ENCODE measurements at places on chromosomes 13 and 19.

DNA sequence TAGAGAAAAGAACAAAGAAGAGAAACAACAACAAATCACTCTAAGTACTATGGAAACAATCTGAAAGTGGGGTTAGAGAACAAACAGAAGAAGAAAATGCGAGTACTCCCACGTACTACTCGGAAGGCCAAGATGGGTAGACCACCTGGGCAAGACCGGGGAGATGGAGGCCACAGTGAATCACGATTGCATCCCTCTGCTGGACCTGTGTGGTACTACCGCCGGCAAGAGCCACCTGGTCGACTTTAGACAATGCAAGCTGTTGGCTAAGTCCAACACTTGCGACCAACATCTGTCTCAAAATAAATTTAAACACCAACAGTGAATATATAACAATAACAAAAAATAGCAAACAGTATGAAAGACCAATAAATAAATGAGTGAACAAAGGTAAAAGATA is 45.5 kb upstream of the ZNF91 start:
- DNase-seq = no peak

DNA sequence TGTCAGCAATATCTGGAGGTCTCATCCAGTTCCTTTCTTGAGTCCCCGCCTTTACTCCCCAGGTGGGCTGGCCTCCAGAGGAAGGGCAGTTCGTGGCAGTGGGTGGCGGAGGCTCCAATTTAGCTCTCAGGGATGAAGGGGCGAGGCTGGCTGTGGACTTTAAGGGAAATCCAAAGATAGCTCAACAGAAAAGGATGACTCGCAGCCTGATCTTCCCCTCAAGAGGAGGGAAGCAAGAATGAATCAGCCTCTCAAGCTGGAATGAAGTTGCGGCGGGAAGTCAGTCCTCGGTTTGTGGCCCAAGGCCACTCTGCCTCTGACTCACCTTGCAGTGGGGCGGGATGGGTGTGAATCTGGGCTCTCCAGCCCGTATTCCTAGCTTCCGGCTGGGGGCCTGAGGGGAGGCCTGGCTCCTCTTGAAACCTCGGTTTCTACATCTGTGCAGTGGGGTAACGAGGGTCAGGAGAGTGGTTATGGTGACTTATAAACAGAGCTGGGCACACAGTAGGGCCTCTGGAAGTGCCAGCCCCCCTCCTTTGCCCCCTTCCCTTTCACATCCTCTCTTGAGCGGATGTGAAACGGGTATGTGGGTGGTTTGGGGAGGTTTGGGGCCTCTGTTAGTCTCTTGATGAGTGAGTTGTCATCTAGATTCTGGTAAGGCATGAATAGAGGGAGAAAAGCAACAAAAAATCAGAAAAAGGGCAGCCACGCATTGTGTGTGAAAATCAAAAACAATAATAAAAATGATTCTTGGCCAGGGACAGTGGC is 10.5 kb upstream of the SMG9 start:
- no peak for DNase-seq

- DNase-seq = no peak
These were observed 113.9 kb downstream of the SLC7A1 start for GRCh38 chr13:29481603-29482002.

GRCh38 chr13:26897706-26898550 is 137.3 kb upstream of the GPR12 start:
- no peak for DNase-seq

DNA sequence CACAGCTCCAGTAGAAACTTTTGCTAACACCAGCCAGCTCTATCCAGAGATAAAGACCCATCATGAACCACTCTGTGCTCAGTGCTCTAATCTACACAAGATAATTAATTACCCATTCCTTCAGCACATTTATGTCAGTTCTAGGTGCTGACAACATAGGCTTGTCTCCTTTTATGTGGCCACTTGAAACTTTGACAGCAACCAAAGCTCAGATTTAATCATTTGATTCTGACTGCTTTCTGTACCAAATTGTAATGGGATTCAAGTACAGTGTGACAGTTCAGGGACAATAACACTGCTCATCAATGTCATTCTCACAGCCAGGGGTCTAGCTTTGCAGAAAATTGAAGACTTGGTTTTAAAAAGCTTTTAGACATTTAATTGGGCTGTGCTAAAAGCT is 266.6 kb downstream of the KCTD12 start:
- no peak for DNase-seq

- no peak for DNase-seq
These were observed 52.2 kb downstream of the AP1M1 start for GRCh38 chr19:16249826-16250404.

- no peak for DNase-seq
These were observed 20.8 kb upstream of the IPO5 start for GRCh38 chr13:97932647-97933046.

DNA sequence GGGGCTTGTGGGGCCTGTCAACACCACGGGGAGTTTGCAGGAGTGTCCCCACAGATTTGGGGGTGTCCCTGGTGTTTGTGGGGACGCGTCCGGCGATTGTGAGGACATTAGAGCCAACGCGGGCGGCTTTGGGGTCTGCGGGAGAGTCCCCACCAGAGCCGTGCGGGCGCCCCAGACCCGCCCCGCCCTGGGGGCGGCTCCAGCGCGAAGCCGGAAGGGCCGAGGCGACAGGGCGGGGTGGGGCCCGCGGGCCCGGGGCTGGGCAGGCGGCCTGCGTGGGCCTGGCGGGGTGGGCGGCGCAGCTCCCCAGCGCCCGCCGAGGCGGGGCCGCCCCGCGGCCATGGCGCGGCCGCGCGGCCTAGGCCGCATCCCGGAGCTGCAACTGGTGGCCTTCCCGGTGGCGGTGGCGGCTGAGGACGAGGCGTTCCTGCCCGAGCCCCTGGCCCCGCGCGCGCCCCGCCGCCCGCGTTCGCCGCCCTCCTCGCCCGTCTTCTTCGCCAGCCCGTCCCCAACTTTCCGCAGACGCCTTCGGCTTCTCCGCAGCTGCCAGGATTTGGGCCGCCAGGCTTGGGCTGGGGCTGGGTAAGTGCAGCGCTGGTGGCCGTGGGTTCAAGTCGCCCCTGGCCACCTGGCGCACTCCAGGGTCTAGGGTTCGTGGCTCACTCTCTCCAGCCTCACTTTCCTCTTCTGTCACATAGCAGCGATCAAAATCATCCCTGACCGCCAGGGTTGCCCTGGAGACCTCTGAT is 10.3 kb downstream of the PDE4A start:
- DNase-seq = no peak

GRCh38 chr19:48617146-48617937 is 1.6 kb downstream of the RPL18 start:
- no peak for DNase-seq

- DNase-seq = no peak
These were observed 527 bp downstream of the KLK6 start for GRCh38 chr19:50968716-50969412.

- DNase-seq = no peak
These were observed 63.4 kb downstream of the RAP2A start for GRCh38 chr13:97497400-97497799.

DNA sequence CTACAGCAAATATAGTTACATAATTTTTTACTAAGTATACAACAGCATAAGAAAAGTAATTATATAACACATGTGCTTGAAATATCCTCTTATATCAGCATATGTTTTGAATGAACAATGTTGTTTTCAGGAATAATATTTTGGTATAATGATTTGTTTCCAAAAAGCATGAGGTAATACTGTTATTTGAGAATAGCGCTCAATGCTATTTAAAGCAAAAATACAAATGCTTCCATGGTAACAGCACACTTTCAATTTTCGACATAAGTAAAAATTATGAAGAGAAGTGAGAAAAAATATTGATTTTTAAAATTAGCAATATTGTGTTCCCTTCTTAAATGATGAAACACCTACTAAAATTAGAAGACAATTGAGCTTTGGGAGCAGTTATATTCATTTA is 715.9 kb upstream of the ATXN8OS start:
- no peak for DNase-seq

- no peak for DNase-seq
These were observed 853.3 kb downstream of the GPC5 start for GRCh38 chr13:92251671-92252210.

DNA sequence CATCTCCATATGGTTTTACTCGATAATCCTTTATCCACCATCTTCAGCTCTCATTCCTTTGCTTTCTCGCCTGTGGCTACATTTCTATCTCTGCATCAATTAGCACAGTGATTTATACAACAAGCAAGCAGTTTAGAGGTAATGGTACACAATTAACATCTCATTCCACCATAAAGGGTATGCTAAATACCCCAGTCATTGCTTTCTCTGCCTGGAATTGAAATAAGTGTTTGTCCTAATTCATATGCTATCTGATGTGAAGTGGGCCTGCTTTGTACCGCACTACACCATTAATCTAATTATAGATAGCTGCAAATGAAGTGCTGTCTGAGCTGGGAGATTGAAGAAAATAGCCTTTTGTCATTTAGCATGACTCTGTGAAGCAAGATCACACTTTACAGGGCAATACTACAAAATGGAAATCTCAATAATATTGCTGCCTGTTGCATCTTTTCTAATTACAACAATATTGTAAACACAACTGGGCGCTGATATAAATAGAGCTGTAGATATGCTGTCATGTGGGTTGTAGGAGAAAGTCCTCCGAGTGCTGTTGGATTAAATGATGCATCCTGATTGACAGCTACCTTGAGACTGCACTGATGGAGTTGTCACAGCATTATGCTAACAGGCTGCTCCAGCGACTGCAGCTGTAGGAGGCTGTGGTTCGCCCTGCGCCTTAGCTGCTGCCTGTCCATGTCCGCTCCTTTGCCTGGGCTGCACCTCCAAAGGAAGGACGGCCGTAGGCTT is 78.2 kb downstream of the GGACT start:
- DNase-seq = peak; percentile 32

DNA sequence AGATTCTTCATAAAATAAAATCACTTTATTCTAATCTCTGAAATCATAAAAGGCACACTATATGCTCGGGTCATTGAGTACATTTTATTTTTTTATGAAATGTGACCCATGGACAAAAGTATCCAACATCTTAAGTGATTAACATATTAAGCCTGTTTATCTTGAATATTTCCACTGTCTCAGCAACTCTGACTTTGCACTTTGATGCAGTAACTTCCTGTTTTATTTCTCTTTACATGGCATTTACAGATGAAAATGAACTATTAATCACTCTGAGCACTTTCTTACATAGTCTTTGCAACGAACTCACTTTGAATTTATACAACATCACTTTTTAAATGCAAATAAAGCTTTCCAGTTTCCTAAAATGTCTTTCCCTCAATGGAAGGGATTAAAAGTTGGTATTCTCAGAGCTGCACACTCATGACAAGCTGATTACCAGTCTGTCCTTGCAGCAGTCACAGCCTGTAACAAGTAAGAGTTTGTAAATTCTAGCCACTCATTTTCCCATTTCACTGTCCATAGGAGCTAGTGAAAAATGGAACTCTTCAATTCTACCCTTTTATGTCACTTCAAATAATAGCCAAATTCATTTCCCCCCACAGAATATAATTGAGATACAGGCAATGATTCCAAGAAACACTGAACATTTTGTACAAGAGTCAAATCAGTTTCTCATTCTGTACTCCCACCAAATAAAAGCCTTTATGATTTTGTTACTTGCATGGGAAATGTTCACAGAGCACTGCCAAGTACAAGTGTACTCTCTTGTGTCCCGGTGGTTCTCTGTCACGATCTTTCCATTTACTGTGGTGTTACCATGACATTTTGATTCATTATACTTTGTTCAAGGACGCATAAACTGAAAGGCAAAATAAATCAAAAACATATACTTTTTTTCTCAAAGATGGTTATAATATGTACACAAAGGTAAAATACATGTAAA is 1968.9 kb downstream of the PCDH9 start:
- peak; percentile 22 for DNase-seq

DNA sequence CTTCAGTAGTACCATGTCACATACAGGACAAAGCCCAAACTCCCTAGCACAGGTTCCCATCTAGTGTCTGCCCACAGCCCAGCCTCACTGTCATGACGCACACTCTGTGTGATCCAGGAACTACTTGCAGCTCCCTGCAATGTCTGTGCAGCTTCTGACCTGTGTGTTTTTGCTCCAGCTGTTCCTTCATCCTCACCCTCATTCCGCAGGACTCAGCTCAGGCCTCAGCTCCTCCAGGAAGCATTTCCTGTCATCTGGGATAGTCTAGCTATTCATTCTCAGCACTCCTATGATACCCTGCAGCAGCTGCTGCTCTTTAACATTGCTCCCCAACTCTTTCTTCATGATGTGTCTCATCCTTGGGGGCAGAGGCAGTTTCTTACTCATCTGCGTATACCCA is 56.1 kb downstream of the ENOX1 start:
- no peak for DNase-seq

DNA sequence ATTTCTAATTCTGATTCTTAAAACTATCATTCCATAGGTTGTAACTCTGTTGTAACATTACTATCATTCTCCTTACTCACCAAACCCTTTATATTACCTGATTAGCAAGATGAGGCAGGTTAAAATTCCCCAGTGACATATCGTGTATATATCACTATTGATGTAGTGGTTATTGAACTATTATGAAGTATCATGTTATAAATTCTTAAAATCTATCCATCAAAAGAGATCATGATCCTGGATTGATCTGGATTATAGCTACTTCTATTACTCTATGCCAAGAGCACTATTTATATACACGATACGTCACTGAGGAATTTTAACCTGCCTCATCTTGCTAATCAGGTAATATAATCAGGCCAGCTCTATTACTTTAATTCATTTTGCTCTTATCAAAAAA is 533.9 kb downstream of the SLITRK6 start:
- no peak for DNase-seq

- no peak for DNase-seq
These were observed 10.8 kb downstream of the TMEM38A start for GRCh38 chr19:16671652-16672274.

DNA sequence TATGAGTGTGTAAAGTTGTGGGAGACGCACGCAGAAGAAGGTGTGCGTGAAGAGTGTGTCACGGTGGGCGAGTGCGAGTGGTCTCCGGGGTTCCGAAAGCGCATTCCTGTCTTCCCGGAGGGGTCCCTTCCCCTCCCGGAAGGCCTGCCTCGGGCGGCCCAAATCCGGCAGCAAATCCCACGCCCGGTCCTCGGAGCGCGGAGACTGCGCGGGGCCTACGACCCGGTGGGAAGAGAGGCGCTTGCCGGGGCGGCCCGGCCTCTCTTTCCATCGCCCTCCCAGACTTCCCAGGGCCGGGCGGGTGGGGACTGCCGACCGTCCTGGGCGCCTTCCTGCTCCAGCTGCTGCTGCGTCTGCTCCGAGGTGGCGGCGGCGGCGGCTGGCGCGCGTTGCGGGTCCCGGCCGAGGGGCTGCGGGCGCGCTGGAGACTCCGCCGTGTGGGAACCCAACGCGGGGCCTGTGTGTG is 2.1 kb downstream of the ZIC5 start:
- DNase-seq = no peak

DNA sequence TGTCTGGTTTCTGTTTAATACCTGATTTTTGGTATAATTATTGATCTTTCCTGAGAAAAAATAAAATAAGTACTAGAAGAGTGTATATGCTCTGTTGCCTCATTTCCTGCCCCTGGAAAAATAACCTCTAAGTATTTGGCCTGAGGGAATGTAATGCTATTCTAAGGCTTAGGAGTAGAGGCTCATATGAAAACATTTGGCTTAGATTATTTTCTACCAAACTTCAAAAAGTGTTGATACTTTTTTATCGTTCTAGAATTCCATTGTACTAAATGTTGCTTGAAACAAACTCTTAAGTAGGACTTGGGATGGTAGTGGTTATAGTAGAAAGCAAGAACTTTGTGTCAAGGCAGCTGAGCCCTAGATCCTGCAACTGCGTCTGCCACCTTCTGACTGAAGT is 57.8 kb downstream of the COG3 start:
- no peak for DNase-seq

Data from NCI-H1092 treated with DMSO at 0.1 percent for 48 hours (cell line).